Neuronal stem cell (in vitro differentiated cells): ENCODE measurements at places on chromosomes 6 and 20.

- DNase-seq = no peak
These were observed 77.5 kb downstream of the PSMG4 start for GRCh38 chr6:3336066-3336786.

- DNase-seq = no peak
These were observed 36.5 kb downstream of the PLCG1 start for GRCh38 chr20:41173791-41174341.

GRCh38 chr6:167932468-167933276 is 64.8 kb upstream of the KIF25 start:
- no peak for DNase-seq

GRCh38 chr6:79862711-79863110 is 84.6 kb downstream of the ELOVL4 start:
- DNase-seq = no peak

DNA sequence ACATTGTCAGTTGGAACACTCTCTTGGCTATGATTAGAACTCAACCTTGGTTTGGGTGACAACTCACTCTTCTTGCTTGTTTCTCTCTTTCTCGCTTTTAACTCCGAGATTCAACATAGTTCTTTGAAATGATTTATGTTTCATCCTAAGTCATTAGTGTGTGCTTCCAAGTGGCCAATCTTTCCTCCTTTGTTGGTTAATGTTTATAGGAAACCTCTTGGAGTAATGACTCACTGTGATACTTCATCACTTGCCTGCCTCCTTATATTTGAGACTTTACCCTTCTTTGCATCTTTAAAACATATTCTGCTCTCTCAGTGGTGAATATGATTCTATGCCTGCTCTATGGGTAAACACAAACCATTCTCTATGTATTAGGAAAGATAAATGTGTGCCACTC is 279.7 kb upstream of the FLRT3 start:
- no peak for DNase-seq

DNA sequence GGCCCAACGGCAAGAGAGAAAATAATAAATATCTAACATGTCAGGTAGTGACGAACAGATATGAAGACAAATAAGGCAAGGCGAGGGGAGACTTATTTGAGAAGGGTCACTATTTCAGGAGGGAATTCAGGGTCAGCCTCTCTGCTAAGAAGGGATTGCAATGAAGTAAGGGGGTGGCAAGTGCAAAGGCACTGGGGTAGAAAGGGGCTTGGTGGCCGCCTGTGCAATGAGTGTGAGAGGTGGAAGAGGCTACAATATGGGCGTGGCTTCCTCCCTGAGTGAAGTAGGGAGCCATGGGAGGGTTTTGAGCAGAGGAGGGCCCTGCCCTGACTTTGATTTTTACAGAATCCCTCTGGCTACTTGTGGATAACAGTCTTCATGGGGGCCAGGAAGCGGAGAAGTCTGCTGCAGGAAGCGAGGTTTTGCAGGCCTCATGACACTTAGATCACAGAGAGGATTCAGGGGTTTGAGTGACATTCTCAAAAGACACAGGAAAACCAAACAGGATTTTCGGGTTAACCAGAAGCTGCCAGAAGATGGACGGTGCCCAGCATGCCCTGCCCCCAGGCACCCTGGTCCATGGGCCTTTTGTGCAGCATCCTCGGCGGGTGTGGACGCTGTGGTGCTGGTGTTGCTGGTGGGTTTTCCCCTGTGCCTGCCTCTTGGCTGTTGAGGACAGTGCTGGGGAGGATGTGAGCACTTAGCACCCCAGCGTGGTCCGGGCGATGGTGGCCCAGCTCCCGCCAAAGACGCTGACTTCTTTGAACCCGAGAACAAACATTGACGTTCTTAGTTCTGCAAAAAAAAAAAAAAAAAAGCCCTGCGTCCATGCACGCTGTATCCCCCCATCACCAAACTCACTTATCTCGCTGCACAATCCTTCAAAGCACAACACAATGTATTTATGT is 124.2 kb upstream of the PTPN1 start:
- no peak for DNase-seq

DNA sequence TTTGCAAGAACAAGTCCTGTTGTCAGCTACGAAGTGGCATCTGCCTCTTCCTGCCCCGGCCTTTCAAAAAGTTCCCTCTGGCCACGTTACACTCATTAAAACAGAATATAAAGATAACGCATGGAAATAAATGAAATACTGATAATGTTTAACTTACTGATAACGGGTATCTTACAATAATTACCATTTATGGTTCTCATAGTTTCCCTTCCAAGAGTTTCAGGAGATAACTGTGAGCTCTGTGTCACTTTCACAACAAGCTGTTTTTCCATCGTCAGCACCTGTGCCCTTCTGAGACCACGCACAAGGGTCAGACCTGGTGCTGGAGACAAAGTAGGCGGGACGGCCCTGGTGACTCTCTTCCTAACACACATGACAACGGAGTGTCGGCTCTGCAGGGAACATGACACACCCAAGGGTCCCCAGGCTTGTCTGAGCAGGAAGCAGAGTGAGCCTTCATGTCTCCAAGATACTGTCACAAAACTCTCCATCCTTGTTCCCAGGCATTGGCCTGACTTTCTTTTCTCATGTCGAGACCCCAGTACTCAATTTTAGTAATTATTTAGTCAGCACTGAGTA is 86.2 kb upstream of the THBS2 start:
- no peak for DNase-seq
